ENCODE measurements at places on chromosomes 1 and 21.

DNA sequence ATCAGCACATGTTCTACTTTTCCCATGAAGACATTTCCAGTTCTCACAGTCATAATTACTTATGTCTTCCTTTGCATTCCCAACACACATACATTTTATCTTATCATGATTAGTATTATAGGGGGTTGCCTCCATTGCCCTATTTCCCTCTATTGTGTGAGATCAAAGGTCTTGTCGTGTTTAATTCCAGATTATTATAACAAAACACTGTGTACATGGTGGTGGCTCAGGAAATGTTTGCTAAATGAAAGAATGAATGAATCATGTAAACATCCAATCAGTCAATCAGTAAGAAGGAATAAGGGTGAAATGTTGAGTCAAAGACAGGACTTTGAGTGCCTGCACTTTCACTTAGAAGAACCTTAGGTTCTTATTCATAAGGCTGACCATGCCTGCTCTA, 376.0 kb downstream of the SMYD3 start:
- no peak for DNase-seq

DNA sequence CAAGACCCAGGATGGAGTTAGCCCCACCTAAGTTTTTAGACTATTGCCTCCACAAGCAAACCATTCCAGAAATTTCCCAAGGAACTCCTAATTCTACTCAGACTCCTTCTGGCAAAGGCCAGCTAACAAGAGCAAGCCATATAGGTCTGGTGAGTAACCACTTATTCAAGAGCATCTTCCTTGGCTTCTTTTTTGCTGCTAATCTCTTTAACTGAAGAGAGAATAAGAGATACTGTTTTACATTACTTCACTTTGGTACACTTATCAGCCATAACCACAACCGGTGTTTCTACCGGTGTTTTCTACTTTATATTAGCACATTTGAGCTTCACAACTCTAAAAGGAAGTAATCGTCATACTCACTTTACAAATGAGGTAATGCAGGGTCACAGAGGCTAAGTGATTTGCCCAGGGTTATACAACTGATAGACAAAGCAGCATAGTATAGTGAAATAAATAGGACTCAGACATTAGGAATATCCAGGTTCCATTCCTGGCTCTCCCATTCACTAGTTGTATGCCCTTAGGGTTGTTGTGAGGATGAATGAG, 1.7 kb upstream of the EPS15 start:
- no peak for DNase-seq

DNA sequence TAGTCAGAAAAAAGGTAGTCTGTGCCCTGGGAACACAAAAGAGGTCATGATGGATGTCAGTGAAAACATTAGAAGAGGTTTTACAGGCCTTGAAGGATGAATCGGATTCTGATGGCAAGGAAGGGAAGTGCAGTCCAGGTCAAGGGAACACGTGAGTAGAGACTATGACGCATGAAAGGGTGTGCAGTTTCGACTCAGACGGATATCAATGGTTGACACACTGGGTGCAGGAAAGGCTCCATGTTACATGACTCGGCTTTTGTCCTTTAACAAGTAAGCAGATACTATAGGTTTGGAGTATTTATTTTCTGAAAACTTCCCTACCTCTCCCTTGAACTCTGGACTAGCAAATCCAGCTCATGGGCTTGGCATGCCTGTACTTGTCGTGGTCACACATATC, 55.3 kb downstream of the SEC16B start:
- no peak for DNase-seq

- no peak for DNase-seq
Observed at GRCh38 chr1:35655196-35655595, 13.9 kb upstream of the PSMB2 start.

DNA sequence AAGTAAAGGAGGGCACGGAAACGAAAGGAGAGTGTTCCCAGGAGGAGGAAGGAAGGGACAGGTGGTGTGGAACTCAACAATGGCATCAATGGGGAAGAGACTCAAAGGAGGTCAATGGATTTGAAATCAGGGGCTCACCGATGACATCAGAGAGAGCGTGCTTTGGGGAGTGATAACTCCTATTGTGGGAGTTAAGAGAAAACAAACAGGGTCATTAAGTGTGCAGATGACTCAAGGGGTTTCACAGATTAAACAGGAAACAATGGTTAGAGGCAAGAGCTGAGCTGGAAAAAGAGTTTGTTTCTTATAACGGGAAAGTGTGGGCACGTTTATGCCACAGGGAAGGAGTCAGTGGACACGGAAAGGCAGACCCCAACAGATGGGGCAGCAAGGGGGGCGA, 629.1 kb downstream of the SMYD3 start:
- DNase-seq = no peak

DNA sequence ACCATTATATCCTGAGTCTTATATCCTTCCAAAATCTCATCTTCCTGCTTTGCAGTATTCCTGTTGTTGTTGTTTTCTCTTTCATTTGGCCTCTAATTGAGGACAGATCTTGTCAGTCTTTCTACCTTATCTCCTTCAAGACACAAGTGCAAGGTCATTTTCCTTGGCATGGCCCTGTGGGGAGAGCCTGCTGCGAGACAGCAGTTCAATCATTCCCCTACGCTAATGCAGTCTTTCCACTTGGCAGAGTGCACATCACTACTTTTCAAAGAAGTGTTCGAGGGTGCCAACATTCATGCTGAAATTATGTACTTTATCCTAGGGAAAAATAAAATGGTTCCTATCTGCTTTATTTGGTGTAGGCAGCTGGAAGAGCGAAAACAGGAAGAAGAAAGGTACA, 130.3 kb upstream of the SPATA6 start:
- no peak for DNase-seq

Measured in activated T-helper 1 cell treated with anti-CD3 and anti-CD28 coated beads, Interleukin-2, amount 50 U/mL, for 16 hours (primary cell).